ENCODE measurements at places on chromosomes 2 and 18.

- DNase-seq = no peak
Observed at GRCh38 chr2:42368817-42369531, 8.0 kb upstream of the COX7A2L start.

DNA sequence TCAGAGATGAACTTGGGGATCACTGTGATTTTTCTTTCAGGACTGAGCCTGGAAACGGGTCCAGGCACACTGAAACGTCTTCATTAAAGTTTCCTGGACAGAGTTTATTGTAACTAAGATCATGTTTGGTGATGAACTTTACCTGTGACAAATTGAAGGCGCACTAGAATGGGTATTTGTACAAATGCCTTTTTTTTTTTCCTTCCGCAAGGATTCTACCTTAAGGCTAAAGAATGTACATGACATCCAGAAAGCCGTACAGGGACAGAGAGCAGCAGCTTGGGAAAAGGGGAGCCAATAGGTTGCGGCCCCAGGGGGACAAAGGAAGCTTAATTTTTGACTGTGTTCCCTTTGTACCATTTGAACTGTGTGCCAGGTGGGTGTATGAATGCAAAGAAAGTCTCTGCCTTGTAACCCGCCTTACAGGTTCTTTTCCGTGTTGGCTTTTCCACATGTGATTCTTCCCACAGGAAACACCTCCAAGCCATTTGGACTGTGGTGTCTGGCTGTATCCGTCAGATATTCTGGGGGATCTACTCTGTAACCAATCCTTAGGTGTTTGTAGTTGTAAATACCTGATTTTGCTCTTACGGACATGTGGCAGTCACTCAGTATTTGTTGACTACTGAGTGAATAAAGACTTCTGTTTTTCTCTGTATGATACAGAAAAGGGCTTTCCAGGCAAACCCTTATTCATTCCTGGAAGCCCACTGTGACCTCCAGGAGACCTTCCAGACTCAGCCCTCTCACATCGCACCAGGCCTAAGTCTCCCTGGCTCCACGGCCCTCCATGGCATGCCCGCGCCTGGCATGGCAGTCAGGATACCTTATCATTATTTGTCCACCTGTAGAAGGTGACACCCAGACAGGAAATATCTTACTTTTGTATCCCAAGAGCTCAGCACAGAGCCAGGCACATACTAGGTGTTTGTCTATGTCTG, 1.1 kb downstream of the LRRFIP1 start:
- DNase-seq = no peak

DNA sequence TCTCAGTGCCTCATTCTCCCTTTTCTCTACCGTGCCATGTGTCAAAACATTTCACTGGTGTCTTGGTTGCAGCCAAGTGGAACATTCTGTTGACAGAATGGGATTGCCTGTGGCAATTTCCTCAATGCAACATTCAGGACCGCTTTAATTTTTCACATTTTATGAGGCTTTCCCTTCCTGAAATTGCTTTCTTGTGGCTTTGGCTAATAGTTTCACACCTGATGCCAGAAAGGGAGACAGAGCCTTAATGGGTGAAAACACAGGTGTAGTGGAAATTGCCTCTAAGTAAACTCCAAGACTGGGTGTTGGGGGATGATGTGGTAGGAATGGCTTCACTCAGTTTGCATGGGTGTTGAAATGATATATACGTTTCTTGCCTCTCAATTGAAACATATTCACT, 278.3 kb downstream of the TSN start:
- no peak for DNase-seq

DNA sequence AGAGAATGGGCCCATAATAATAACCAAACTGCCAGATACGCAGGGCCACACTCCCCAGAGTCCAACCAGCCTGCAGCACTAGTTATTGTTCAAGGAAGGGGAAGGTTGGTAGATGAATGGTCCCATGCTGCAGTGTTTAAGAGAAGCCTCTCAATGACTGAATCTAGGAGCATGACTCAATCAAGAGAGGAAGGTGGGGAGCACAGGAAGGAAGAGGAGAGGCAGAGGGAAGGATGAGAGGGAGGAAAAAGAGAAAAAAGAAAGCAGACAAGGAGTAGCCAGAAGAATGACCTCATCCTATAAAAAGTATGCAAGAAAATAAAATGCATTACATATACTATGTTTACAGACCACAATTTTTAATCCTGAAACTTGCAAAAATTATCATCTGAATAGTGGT, 174.5 kb downstream of the TCF4 start:
- no peak for DNase-seq

DNA sequence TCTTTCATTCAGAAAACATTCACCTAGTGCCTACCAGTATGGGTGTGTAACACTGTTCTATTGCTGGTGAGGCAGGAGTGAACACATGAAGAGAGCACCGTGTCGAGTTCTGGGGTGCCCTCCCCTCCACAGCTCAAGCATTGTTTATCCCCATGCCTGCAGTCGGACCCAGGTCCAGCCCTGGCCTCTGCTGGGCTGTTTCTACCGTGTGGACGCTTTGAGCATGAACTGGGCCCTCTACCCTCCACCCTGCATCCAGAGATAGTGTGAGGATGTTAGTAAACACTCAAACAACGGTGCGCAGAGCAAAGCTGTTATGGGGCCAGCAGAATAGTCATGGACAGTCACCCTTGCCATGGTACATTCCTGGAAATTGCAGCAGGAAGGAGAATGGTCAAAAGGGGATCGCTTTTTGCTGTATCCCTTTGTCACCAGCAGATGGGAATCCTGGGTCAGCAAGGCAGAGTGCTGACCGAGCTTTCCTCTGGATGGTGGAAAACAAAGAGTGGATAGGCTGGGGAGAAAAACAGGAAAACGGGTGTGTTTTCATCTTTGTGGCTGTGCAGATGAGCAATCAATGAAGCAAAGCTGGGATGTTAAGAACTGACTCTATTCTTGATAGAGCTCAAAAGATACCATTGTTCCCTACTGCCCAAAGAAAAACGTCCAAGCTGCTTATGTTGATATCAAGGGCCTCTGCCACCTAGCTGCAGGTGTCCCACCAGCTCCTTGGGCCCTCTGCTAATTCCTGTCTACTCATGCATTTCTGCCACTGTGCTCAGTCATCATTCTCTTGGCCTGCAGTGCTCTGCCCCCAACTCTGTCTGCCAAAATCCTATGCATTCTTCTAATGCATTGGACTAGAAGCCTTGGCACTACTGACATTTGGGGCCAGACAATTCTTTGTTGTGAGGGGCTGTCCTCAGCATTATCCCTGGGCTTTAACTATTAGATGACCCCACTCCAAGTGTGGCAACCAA, 38.7 kb downstream of the REEP1 start:
- DNase-seq = no peak

DNA sequence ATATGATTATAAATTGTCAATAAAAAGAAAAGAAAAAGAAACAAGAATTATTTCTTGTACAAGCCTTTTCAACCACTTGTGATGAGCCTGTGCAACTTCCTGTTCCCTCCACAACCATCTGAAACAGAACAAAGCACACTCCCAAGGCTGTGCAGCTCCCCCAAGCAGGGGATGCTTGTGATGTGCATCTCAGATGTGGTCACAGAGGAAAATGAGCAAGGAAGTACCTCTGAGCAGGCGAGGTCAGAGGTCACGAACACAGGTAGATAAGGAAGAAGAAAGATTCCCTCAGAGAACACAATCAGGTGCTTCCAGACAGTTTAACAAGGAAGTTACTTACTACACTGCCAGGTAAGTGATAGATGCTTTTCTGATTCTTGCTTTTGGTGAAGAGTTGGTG, 274.8 kb upstream of the SLC39A10 start:
- DNase-seq = no peak

DNA sequence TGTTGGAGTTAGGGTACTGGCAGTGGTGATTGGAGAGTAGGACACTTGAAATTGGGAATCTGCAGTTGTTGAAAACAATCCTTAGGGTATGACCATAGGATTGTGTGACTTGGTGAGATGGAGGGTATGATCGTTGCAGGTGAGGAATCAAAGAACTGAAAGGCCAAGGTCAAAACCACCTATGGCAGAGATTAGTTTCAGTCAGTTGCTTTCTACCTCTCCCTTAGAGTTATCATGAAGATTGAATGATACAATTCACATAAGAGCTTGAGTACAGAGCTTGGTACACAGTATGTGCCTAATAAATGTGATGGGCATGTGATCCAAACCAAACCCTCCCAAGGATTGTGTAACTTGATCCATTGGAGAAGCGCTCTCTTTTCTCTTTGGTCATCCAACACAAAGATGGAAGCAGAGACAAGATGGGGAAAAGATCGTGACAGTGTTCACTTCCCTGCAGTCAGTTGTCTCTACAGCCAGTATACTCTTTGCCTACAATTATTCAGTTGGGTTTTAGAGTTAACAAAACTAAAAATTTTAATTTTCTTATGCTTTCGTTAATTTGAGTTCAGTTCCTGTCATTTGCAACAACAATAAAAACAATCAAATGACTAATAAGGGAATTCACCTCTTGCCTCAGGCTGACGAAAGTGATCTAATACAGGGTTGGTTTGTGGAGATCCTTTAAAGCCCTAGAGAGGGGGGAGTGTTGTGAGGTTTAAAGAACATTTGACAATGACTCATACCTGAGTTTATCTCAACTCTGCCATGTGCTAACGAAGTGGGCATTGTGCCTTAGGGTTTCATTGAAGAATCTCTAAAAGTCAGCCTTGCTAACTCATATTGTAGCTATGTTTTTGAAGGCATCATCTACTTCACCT, 14.8 kb upstream of the SMAD2 start:
- DNase-seq = no peak

DNA sequence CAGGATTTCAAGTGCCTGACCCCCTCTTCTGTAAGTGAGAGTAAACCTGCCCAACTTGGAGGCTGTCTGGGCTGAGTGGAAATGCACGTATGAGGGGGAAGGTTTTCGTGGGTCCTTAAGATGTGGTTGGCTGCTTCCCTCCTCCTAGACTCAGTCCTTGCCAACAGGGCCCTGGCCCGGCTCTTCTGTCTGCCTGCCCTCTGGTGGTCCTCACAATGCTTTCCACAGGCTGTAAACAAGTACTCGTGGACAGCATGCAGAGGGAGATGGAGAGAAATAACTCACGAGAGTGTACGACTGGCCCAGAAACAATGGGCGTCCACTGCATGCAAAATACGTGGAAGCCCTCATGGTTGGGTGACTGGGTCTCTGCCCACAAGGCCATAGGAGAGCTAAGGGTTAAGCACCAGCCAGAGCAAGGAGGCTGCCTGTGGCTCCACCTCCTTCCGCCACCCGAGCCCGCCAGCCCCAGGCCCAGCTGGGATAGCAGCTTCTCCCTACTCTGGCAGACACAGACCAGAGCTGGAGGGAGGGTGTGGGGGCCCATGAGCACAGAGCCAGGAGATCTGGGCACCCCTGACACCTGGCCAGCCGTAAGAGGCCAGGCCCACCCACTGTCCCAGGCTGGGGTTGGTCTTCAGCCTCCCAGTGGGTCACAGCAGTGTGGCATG, 17.0 kb upstream of the ARHGEF4 start:
- no peak for DNase-seq

- no peak for DNase-seq
Observed at GRCh38 chr2:234796045-234796591, 155.7 kb upstream of the SH3BP4 start.

DNA sequence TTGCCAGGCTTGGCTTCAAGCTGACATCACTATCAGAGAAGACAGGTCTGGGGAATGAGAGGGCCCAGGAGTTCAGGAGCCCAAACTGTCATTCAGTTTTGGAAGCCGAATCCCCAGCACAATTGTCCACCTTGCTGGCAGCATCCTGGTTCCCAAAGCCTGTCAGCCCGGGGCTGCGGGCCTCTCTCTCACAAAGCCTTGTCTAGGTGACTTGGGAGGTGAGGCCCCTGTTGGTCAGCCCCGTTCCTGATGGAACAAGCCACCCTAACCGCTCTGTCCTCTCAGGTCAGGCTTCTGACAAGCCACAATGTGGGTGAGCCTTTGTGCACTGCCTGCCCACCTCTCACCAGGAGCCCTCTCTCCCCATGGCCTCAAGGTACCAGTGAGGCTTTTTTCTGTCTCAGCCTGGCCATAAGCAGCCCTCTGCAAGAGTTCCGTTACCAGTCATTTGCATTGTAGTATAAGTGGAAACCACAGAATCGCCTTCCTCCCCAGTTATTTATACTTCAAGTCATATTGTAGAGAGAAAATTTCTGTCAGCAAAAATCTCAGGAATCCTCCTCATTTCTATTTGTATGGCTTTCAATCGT, 100.6 kb downstream of the MSH2 start:
- DNase-seq = no peak

DNA sequence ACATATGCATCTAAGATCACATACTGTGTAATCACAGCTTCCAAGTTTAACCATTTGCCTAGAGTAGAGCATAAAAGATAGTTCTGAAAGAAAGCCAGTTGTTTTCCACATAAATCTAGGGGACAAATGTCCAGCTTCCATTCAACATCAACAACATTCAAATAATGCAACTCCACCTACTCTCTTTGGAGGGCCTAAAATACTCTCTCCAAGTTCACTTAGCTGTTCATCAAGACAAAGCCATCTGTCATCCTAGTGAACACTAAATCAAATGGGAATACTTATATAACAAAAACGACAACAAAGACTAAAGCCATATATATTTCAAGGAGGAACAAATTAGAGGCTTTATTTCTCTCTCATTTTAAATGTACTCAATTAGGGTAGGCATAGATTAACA, 221.5 kb upstream of the CDH2 start:
- no peak for DNase-seq

GRCh38 chr18:49933530-49934128, 120.3 kb upstream of the ACAA2 start:
- no peak for DNase-seq

- no peak for DNase-seq
Observed at GRCh38 chr2:239178484-239178883, 222.3 kb downstream of the HDAC4 start.

- DNase-seq = no peak
Observed at GRCh38 chr2:237603718-237604362, 13.3 kb upstream of the RAB17 start.

DNA sequence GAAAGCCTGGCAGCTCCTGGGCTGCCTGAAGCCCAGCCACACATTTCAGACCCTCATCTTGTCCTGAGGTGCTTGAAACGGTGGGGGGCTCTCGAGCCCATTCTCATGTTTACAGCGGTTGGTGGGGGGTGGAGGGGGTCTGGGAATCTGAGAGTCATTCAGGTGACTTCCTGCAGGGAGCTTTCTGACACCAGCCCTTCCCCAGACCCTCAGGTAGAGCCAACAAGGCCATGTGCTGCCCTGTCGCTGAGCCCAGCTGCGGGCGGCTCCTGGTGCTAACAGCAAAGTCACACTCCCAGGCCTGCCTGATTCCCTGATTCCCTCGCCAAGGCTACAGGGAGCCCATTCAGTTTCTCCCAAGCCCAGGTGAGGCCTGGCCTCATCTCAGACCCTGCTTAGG, 324.9 kb upstream of the MEX3C start:
- no peak for DNase-seq

Data from HAP-1 (cell line).